ENCODE measurements at places on chromosomes 11 and 22.

GRCh38 chr22:25448435-25449051 lies 115.9 kb upstream of the GRK3 start:
- DNase-seq = no peak

- DNase-seq = peak; percentile 20
Measured at GRCh38 chr22:23984430-23984829, 4.5 kb downstream of the GSTT2 start.

DNA sequence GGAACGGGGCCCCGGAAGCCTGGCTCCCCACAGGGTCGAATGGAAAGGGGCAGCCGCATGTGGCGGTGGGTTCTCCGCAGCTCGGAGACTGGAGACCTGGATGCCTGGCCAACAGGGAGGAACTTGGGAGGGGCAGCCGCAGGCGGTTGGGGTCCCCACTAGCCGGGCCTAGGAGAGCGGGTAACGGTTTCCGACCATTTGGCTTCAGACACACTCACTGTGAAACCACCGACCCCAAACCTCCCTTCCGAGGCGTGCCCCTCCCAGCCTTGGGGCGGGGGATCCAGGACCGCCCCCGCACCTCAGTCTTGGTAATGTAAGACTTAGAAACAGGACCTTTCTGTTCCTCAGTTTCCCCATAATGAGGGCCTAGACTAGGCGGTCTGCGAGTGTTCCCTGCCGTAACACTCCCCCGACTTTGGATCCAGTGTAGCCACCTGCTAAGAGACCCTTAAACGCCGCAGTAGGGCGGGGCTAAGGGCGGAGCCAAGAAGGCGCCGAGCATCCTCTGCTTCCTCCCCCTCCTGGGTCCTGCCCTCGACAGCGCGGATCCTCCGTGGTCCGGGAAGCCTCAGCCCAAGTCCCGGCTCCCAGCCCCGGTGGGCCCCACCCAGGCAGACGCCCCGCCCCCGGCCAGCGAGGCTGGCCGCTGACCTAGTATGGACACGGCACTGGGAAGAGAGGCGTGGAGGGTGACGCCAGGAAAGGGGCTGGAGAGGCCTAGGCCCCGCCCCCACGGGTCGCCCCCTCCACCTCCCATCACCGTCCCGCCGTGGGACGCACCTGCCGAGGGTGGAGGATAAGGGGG lies 1.8 kb upstream of the RASGRP2 start:
- no peak for DNase-seq

DNA sequence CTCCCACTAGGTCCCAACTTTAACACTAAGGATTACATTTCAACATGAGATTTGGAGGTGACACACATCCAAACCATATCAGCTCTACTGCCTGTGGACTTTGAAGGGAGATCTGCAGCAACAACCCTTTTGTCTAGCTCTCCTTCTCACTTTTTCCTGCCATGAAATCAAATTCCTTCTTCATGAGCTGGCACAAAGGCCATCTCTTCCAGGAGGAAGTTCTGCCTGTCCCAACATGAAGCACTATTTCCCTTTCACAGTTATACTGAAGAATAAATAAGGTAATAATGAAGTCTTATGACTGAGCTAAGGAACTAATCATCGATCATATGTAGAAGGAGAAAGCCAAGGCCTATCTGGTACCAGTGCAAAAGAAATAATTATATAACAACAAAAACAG lies 253.5 kb upstream of the TENM4 start:
- DNase-seq = no peak

DNA sequence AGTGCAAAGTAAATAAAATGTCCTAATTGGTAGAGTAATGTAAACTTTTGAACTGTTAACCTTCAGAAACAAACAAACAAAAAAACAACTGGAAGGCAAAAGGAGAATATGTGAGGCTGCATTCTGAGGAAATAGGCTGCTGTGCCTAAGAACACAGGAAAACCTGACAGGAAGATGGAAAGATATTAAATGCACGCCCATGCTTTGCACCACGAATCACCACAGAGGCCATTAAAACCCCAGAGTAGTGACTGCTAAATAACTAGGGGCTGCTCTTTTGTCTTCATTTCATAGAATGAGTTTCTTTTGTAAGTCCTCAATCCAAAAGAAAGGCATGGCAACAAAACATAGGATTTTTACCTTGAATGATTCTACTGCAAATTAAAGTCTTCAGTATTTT lies 436.0 kb downstream of the RAB38 start:
- no peak for DNase-seq

- DNase-seq = no peak
Measured at GRCh38 chr22:49425356-49425755, 402.3 kb downstream of the BRD1 start.

DNA sequence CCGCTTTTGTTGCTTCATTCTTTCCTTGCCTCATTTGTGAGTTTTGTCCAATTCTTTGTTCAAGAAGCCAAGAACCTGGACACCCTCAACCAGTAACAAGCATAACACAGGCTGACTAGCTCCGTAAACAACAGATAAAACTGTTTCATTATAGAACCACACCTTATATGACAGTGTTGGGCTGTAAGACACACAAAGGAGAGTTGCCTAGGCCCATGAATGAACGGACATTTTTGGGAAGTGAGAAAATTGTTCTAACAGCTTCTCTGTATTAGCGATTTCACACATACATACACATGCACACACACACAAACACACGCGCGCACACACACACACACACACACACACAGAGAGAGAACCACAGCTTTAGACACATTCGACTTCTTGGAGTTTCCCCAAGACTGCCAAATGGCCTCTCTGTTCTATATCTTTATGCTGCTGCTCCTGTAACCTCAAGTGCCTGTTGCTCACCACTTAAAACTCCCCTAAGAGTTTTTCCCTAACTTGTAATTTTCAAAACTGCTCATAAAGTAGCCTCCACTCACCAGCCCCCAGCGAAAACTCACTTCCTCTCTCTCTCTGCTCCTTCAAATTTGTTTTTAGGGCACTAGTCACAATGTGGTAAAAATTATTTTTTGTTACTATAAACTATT lies 35.9 kb downstream of the CTSC start:
- DNase-seq = no peak

DNA sequence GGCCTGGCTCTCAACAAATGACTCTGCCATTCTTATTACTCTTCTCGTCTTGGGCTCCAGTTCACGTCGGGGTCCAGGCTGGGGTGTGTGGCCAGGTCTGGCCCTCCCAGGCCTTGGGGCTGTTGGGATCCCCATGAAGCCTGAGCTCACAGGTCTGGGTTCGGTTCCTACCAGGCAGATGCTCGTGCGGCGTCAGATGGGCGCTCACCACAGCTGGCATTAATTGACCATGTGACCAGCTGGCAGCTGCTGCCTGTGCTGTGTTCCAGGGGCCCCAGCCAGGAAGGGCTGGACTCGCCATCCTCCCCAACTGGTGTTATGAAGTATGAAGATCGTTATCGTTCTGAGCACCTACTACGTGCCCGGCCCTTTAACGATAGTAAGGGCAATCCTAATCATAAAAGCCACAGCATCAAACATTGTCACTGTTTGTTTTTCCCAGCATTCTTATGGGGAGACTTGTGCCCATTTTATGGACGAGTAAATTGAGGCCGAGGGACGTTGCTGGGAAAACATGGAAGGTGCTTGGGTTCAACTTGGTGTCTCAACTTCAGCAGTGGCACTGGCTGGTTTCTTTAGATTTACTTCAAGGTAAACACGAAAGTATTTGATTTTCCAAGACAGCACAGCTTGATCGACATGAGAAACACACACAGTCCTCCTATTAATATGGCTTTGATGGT lies 26.8 kb upstream of the CACNG2 start:
- no peak for DNase-seq

DNA sequence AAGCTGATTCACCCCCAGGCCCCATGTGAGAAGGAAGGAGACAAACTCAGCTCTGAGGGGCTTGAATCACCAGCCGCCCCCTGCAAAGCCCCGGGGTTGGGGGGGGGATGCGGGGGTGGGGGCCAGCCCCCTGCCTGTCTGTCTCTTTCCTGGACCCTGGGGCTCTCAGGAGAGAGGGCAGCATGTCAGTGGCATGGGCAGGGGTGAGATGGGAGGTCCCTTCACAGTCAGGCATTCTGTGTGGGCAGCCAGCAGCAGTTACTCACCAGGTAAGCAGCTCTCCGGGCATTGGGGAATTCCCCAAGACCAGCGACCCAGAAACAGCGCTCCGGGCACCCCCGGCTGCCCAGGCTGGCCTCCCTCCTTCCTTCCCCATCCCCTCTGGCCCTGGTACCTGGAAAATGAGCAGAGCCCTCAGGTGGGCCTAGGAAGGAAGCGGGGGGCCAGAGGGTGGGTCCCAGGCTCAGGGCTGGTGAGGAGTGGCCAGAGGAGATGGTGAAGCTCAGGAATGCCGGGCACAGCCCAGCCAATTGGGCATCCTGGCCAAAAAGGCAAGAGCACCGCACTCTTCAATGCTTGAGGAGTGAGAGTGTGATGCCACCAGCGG lies 4.2 kb upstream of the LIF start:
- peak; percentile 80 for DNase-seq
